ENCODE measurements at places on chromosomes 3 and 15.
A peak's percentile ranks its signal among the peaks of the same experiment; 100 is the strongest.

DNA sequence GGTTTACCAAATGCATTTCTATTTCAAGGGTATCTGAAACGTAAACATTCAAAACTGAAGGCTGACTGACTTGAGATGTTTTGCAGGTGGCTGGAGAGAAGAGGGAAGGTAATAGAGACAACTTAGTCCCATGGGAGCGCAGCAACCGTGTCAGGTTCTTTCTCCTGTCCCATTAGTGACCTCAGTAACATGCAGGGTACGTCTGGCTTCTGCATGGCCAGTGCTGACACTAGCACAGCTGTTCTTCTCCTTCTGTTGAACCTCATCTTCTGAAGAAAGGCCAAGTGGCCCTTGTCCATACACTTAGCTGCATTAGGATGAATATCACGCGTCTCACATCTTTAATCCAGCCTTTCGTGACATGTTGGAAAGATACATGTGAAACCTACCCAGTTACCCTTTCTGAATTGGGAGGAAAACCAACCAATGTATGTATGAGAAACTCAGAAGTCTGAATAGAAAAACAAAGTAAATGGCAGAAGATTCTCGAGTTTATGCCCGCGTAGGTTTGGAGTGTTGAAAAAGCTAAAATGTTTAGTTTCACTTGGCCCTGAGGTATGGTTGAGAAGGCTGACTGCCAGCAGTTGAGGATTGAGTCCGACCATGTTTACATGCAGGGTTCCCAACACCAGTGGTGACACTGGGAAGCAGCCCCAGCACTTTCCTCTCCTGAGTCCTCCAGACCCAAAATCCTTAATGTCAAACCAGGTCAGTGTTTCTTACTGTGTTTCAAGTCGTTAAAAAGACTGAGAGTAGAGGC is 10.3 kb downstream of the NCBP2 start:
- no peak for DNase-seq

DNA sequence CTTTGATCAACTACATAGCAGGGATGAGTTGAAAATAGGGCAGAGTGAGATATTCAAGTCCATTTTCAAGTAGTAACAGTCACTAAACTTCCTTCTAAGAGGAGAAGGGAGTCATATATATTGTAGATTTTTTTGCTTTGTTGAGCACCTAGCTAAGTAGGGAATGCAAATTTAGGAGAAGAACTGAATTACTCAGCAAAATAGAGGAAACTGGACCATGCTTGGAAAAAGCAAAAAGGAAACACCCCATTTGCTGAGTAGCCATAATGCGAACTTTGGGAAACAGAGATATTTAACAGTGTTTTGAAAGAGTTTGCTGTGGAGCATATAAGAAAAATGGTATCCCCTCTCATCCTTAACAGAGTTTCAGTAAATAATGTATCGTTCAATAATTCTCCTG is 54.9 kb downstream of the CD200R1L start:
- DNase-seq = no peak

DNA sequence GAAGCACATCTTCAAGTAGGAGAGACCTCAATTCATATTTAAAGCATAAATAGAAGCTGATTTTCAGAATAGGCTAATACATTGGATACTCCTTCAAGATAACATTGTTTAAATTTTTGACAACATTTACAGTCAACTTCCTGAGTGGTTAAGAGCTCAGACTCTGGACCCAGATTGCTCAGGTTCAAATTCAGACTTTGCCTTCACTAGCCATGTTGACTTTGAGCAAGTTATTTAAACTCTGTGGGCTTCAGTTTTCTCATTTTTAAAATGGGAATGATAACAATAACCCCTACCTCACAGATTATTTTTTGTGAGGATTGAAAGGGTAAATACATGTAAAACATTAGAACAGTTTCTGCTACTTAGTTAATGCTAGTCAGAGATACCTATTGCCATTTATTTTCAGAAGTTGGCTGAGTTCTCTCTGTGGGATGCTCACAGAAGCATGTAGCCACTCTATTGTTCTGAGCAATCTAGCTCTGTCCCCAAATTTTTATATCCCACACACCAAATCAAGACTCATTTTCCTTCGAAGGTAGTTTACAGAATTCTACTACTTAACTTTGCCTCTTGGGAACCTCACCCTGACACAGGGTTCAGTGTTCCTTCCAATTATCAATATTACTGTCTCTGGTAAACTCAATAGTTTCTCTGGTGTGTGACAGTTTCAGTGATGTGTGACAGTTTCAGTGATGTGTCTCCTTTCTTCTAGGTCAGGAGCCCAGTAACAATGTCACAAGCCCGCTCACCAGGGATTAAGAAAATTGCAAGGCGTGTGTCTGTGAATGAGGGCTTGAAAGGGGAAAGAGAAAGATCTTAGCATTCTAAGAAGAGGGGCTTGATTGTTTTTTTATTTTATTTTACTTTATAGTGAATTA is 79.4 kb upstream of the OSTN start:
- no peak for DNase-seq

DNA sequence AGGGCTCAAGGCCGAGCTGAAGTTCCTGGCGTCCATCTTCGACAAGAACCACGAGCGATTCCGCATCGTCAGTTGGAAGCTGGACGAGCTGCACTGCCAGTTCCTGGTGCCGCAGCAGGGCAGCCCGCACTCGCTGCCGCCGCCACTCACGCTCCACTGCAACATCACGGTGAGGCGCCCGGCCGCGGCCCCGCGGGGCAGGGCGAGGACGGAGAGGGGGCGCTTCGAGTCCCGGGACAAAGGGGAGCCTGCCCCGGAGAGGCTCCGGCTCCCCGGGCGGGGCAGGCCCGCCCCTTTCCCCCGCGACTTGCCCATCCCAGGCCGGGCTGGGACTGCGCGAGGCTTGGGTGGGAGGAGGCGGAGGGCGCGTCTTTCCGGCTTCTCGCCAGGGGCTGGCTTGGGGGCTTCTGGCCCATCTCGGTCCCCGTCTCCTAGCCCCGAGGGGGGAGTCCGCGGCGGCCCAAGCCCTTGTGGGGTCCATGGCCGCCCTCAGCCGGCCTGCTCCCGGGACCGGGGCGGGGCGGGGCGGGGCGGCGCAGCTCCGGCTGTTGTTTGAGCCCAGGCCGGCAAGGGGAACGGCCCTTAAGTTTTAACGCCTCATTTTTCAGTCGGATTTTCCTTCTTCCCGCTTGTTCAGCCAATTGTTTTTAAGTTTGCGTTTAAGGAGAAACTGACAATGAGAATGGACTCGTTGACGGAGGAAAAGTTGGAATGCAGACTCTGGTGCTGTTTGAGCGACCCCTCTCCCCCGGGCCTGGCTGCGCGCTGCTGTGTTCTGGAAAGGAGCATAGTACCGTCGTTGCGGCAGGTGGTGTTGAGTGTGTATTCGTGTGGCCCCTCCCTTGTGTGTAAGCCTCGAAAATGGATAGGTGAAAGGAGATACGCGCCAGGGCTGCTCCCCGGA is 683 bp downstream of the UBE2Q2 start:
- DNase-seq = peak; percentile 61

- DNase-seq = no peak
Observed at GRCh38 chr3:58588030-58588614, 10.9 kb upstream of the FAM107A start.

DNA sequence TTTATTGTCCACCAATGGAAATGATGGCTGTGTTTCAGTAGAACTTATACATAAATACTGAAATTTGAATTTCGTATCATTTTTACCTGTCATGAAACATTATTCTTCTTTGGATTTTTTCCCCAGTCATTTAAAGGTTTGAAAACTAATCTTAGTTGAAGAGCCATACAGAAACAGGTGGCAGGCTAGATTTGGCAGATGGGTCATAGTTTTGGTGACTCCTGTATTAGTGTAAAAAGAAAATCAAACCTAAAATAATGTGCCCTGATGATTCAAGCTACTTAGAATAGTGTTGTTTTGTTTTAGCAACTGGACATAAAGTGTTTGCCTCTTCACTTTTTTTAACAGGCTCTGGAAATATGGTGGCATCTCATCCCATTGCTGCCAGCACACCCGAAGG is 68.9 kb downstream of the SIDT1 start:
- DNase-seq = no peak

DNA sequence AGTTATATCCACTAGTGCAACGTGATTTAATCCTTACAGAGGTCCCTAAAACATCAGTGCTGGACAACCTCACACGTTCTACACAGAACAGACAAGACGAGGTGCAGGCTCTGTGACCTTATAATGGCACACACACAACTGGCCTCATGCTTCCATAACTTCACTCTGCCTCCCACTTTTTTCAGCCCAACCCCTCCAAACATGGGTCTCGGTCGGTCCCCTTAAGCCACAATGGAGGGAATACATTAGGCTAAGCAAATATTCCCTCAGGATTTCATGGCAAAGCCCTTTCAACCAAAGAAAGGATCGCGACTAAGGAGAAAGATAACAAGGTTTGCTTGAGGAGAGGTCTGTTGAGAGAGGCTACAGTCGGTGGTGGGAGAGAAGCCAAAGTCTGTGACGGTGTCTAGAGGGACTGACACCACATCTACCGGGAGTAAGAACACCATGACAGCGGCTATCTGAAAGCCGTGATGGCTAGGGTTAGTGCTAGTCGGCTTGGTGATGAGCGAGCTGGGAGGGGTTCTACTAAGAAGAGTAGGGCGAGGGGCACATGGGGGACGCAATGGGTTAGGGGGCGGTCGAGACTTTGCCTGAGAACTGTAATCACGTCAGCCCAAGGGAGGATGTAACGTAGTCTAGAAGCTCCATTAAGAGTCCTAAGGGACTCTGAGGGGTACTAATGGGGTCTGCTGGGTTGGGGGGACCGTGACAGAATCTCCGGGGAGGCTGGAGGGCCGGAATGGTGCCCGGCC is 1.0 kb downstream of the MYO9A start:
- no peak for DNase-seq

DNA sequence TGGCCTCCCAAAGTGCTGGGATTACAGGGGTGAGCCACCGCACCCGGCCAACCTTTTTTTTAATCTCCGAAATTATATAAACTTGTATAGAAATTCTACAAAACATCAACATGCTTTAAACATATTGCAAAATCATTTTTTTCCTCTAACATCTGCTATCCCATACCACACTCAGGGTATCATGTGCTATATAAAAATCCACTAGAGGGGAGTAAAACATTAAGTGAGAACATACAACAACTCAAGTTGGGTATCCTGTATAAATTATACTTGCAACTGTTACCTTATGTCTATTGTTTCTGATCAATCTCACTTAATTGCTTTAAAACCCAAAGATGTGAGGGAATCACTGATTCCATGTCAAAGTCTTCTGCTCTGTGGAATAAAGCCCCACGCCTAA is 71.9 kb upstream of the FBN1 start:
- DNase-seq = no peak

GRCh38 chr15:61441891-61442290 is 212.8 kb upstream of the RORA start:
- no peak for DNase-seq

DNA sequence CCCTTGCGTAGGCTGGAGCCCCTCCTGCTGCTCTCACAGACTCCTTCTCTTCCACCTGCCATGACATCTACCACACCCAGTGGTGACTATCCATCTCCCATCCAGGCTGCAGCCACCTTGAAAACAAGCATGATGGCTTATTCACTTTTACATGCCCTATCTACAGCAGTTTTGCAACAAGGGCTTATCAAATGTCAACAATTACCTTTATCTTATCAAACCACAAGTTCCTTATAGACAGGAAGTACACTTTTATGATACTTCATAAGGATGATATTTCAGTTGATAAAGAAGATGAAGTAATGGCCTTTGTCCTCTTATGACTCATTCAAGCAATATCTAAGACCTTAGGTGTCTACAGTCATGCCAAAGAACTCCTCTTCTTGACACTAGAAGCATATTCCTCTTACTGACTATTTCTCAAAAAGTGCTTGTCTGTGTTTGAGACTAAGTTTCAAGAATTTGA is 125.3 kb upstream of the SPRED1 start:
- DNase-seq = no peak

DNA sequence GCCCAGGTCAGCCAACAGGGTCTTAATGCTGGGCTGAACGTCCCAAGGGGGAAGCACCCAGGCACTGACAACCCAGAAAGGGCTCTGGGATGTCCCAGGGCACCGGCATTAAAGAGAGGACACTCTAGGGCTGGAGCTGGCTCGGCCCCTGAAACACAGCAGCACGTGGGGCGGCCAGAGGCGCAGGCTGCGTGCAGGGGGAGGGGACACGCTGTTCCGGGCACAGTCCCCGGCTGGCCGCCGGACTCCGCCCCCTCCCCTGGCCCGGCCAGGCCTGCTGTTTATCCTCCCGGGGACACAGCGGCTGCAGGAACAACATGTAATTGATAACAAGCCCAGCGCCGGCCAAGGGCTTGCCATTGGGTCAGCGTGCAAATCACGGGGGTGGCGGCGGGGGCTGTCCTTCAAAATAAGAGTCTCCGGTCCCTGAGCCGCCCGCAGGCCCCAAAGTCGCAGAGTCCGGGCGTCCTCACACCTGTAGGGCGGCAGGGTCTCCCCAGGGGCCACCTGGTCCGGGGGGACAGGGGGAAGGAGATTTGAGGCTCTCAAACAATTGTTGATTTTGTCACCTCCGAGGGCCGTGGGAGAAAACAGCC is 1.3 kb downstream of the KLF15 start:
- peak; percentile 97 for DNase-seq
